ENCODE measurements at places on chromosomes 2 and 18. TPM values are rescaled to one million over a fixed set of nuclear protein-coding genes. Genes with fewer than 3 reads are reported as not detected.

- DNase-seq = peak; percentile 59
These were observed 56.6 kb downstream of the EPG5 start for GRCh38 chr18:45910405-45911023.

DNA sequence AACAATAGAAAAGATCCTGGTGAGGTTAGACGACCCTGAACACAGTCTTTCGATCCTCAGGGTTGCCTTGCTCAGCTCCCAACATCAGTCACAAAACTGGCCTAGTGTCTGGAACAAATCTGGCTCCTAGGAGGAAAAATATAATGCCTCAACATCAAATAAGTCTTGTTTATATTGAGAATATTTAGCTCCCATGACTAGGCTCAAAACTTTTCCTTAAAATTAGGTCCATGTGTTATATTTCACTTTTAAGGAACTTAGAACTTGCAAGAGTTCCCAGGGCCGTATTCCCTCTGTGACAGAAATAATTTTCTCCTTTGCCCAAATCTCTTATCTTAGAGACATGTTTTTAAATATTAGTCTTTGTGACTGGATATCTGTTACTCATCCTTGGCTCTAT is 819.7 kb upstream of the ZEB2 start:
- DNase-seq = no peak

GRCh38 chr2:227990937-227991336 is 119.5 kb downstream of the DAW1 start:
- DNase-seq = no peak

REG1B gene
- not detected for total RNA-seq

MYL1 gene
- not detected for total RNA-seq
